ENCODE measurements at places on chromosomes 6 and 20. TPM values are rescaled to one million over a fixed set of nuclear protein-coding genes. Genes with fewer than 3 reads are reported as not detected.
A peak's percentile ranks its signal among the peaks of the same experiment; 100 is the strongest.

DNA sequence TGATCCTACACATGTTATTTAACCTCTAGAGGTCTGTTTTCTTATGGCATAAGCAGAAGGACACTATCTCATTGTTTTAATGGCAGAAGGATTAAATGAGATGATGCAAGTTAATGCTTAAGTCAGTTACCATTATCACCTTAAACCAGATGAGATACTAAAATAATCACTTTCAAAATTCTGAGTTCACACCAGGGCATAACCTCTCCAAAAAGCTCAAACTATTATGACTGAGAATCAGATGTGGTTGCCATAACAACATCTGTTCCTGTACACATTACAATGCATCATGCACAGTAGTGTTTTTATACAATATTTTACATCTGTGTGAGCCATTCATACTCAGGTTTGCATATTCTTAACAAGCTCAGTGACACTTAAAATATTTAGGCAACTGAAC lies 10.2 kb downstream of the ADNP start:
- no peaks in the 10 kb centered on the region for H3K36me3 ChIP-seq
- H3K27me3 ChIP-seq, result no peaks in the 10 kb centered on the region
- H3K4me1 ChIP-seq, result peaks cover 91% of the 10 kb centered on the region
- no peak overlapping the region for H3K4me3 ChIP-seq
- DNase-seq, result no peak
- no peak overlapping the region for H3K27ac ChIP-seq

The TMEM170B gene
- total RNA-seq, result 10.5 TPM

The CST7 gene
- 0.71 TPM for total RNA-seq

DNA sequence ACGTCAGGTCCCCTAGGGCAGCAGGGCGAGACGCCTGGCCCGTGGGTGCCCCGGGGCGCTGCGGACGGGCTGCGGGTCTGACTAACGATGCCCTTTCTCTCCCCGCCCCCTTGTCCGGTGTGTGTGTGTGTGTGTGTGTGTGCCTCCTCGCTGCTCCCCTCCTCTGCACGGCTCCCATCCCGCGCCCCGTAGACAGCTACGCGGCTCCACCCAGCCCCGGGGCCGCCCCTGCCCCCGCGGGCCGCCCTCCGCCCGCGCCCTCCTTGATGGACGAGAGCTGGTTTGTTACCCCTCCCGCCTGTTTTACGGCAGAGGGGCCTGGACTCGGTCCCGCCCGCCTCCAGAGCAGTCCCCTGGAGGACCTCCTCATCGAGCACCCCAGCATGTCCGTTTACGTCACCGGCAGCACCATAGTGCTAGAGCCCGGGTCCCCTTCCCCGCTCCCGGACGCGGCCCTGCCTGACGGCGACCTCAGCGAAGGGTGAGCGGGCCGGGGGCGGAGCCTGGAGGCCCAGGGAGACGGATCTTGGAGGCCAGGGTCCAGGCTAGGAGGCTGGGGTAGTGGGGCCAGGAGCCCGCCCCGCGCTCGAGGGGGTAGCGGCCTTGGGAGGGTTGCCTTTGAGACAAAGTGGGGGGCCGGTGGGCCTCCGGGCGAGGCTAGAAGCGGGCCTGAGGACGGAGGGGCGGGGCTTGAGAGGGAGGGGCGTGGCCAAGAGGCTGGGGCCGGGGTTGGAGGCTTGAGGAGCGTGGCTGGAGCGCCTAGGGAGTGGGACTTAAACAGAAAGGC lies 5.1 kb downstream of the TP53INP2 start:
- H3K27me3 ChIP-seq, result no peaks in the 10 kb centered on the region
- peak; percentile 94 for DNase-seq
- peaks cover 25% of the 10 kb centered on the region for H3K4me1 ChIP-seq

Measured in sigmoid colon (tissue), 7 donors.